ENCODE measurements at places on chromosomes 2 and 18.

GRCh38 chr2:46977899-46978298 is 62.3 kb upstream of the MCFD2 start:
- no peak for DNase-seq

GRCh38 chr2:169933124-169933711 is 106.0 kb downstream of the UBR3 start:
- no peak for DNase-seq

DNA sequence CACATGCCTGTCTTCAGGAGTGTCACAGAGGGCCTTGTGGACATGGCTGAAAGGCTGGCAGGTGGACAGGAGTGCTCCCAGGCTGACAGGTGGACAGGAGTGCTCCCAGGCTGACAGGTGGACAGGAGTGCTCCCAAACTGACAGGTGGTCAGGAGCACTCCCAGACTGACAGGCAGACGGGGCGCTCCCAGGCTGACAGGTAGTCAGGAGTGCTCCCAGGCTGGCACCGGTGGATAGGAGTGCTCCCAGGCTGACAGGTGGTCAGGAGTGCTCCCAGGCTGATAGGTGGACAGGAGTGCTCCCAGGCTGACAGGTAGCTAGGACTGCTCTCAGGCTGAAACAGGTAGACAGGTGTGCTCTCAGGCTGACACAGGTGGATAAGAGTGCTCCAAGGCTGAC is 16.6 kb downstream of the ANO7 start:
- no peak for DNase-seq

GRCh38 chr2:35184471-35184870 is 1171.1 kb upstream of the CRIM1 start:
- no peak for DNase-seq

DNA sequence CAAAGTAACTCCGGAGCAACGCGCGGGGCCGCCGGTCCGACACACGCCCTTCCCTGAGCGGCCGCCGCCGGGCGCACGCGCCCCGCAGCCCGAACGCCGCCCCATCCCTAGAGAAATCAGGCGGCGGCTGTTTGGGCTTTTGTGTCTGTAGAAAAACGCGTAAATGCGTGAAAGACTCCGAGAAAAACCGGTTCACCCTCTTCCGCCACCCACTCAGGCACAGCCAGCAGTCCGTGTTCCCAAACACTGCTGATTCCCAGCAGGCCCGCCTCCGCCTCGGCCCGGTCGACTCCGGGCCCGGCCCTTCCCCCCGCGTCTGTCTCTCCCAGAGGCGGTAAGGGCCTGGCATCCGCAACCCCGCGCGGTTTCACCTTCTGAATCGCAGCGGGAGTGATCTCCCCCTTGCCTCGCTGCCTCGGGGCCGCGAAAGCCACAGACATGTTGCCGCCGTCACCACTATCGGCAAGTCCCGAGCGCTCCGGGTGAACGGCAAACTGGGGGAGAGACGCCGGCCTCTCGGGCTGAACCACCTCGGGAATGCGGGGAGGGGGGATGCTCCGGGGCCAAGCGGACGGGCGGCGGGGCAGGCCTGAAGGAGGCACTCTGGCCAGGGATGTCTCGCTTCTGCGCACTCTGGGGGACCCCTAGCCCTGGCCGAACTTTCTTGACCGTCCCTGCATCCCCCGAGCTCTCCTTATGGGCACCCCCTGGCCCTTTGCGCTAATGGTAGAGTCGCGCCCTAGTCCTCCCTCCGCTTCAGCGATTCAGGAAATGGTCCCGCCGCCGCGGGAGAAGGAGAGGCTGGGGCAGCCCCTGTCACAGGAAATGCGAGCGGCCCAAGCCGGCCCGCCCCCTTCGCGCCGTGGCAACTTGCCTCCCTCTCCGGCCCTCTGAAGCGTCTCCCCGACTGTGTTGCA is at the start of gene SS18:
Gene SS18 (minus strand): TSS at position 484 of the 917 bp plus-strand sequence. CDS start 44 bp downstream, at position 440.
- peak; percentile 97 for DNase-seq

DNA sequence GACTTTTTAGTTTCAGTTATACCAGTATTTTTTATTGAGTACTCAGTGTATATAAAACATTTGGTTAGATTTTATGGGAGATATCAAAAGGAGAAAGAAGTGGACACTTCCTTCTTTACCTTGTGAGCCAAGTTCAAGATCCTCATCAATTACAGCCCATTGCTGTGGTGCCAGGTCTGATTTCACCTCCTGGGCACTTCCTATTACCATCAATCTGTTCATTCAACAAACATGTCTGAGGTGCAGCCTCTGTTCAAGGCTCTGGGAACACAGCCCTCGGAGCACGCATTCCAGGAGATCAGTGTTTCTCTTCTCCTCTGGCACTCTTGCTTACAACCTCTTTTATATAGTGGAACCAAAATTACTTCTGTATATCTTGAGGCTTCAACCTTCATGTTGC is 171.4 kb upstream of the ALPP start:
- DNase-seq, result no peak

DNA sequence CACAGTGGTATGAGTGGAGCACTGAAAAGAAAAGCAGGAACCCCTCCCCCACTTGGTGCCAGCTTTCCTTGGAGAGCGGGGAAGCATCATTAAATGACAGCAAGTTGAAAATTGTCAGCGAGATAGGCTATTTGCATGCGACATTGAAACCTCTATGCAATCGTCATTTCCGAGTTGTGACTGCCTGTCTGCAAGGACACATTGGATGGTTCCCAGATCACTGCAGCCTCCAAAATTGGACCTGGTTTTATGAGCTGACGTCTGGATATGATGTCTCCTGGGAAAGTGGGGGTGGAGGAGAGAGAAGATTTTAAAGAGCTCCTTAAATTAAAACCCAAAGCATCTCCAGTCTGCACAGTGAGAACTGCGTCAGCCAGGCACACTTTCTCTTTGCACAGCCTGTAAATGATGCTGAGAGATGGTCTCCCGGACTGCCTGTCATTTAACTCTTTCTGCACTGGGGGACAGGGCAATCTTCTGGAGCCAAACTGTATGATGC is 57.8 kb upstream of the KIF5C start:
- peak; percentile 50 for DNase-seq

DNA sequence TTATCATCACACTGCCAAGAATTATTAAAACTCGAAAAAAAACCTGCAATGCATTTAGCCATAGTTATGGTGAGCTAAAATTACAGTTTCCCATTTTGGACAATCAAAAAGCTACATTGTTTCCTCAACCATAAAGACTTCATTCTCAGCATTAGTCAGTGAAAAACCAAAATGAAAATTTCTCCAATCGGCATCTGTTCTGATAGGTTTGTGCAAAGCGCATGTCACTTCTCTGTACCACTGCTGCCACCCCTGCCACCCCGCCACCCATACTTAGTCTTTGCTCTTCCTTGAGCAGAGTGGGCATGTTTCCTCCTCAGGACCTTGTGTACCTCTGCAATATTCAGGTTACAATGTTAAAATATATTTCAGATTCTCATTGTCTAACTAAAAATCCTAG is 7.1 kb upstream of the ZBTB14 start:
- no peak for DNase-seq

GRCh38 chr18:76679259-76679658 is 143.1 kb upstream of the ZNF236 start:
- no peak for DNase-seq

GRCh38 chr2:165818920-165819319 is 24.9 kb upstream of the GALNT3 start:
- DNase-seq, result no peak

DNA sequence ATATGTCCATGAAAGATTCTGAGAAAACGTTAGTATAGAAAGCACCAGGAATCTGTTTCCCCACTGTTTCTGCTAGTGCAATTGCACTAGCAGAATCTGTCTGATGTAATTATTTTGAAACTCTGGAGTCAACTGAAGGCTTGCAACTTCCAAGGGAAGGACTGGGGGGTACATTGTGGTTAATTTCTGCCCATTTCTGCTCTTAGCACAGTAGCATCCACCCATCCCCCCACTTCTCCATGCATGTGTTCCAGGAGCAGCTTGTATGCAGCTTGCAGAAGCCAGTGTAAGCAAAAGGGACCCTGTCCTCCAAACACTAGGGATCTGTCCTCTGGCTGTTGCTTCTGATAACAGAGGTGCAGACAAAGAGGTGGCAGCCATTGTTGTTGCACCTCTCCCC is 74.4 kb downstream of the CRACDL start:
- DNase-seq, result no peak

- no peak for DNase-seq
These were observed 195.4 kb upstream of the CWC22 start for GRCh38 chr2:180202467-180202951.

- peak; percentile 46 for DNase-seq
These were observed 27.4 kb downstream of the SLC66A2 start for GRCh38 chr18:79923896-79924585.

GRCh38 chr18:32284284-32284683 is 94.4 kb downstream of the MEP1B start:
- DNase-seq, result no peak

DNA sequence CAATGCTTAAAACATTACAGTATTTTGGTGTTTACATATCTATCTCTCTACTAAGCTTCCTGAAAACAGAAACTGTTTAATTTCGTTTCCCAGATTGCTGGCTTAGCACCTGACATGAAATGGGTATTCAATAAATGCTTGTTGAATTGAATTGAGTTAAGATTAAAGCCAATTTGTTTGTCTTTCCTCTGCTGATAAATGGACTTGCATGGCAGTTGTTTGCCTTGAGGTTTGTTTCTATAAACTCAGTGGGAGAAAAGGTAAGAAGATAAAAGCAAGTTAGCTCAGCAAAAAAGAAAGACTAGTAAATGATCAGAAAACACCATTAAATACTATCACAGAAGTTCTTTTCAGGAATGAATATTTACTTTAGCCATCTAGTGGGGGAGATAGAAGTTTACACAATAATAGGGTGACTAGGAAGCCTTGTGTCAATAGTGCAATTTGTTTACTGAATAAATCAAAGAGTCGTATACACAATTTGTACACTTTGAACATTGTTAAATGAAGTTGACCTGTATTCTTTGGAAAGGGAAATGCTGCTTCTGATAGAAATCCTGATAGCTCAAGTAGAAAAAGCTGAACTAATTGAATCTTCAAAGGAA is 754.5 kb upstream of the FAM98A start:
- DNase-seq, result no peak

DNA sequence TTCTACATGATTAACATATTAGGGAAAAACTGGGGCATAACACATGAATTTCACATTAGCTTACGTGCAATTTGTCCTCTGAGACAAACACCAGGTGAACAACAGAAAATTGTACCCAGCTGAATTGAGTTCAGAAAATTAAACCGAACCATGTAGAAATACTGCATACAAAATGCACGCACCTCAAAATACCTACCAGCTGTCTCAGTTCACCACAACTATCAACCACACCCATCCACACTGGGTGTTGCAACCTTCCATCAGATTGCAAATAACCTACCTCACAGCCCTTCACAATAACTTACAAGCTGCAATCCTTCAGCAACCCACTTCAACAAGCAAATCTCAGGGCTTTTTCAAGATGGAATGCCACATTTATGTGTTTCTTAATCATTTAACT is 55.9 kb downstream of the UNC50 start:
- no peak for DNase-seq

DNA sequence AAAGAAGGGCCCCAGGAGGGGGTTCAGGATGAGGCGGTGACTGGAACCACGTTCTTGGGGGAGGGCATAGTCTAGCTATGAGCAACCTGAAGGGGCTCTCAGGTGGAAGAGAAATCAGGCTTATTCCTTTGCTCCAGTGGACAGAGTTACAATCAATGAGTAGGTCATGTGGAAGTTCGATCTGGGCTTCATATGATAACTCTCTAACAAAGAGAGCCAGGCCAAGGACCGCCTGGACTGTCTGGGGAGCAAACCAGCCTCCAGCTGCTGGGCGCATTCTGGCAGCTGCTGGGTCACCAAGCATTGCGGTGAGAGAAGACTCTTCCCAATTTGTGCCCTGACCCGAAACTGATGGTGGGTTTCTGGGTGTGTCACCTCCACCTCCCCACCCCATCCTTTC is 180.3 kb upstream of the SMAD2 start:
- DNase-seq, result no peak

DNA sequence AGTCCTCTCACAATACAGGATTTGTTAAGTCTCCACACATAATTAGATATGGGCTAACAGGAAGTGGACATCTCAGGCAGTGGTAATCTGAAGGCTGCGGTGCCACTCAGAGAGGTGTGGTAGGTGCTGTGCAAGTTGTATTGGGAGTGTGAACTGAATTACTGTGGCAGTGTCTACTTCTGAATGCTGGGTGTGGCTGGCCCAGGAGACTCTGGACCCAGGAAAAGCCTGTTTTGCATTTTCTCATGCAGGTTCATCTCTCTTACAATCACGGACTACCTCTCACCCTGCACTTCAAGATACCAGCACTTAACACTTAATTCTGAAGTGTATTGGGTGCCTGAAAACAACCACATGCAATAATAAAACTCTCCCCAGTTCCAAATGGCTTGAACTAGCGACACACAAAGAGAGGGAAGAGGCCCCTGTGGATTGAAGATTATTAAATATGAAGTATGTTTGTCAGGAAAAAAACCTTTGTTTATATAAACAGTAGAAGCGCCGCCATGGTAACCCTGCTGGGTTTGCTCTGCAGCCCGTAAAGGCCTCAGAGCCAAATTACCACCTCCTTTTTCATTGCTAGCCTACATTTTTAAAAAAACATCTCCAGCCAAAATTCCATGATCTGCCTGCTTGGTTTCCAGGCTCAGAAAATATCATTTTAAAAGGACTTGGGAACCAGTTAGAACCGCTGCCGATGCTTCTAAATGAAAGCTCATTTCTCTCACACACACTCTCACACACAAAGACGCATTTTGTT is 77.5 kb downstream of the GFPT1 start:
- DNase-seq, result no peak

- no peak for DNase-seq
These were observed 124.8 kb upstream of the XPO1 start for GRCh38 chr2:61662990-61663389.

DNA sequence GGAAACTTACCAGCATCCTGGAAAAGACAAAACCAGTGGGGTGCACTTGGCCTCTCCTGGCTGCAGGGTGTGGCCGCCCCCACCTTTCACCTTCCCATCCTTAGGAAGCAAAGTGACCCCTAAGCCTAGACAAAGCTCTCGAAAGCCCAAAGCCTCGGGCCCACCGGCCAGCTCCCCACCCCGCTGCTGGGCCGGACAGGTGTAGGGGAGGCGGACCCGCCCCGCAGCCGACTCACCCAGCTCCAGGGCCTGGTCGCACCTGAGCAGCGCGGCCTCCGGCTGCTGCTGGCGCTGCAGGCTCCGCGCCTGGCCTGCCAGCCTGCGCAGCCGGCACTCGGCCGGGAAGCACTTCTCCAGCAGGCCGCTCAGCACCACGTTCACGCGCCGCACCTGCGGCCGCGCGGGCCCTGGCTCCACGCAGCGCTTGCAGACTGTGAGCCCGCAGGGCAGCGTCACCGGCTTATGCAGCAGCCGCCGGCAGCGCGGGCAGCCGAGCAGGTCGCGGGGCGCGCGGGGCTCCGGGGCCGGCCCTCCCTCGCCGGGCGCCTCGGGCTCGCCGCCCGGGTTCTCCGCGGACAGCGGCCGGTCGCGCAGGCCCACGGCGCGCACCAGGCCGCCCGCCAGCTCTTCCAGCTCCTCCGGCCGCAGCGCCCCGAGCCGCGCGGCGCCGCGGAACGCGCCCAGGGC is 979 bp downstream of the LONRF2 start:
- no peak for DNase-seq

DNA sequence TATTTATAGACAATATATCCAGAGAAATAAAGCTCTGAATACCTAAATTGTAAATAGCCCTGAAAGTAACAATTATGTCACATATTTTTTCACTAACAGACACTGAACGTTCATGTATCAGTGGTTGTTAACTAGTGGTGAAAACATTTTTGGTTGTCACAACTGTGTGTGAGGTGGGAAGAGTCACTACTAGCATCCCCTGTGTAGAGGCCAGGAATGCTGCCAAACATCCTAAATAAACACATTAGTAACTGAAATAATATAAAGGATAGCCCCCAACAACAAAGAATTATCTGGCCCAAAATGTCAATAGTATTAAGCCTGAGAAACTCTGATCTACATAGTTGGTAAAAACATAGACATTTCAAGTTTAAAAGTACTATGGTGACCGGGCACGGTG is 64.5 kb downstream of the ROCK1 start:
- DNase-seq, result no peak

All from activated CD8-positive, alpha-beta memory T cell treated with anti-CD3 and anti-CD28 coated beads for 24 hours (primary cell).